ENCODE measurements at places on chromosomes 13 and 19.

DNA sequence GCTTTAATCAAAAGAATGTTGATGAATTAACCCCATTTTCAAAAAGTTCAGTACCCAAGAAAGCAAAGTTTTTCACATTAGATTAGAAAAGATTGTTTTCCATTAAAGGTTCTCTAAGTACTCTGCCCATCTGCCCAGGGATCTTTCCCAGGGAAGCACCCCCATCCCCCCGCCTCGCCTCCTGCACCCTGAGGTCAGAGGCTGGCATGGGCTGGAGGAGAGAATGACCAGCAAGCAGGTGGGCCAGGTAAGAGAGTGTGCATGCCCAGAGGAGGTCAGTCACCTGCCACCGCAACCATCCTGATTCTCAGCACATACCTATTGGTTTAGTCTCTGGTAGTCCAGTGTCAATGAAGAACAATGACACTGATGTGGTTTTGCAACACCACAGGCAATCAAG is 279.4 kb upstream of the ZNF507 start:
- no peak for DNase-seq

DNA sequence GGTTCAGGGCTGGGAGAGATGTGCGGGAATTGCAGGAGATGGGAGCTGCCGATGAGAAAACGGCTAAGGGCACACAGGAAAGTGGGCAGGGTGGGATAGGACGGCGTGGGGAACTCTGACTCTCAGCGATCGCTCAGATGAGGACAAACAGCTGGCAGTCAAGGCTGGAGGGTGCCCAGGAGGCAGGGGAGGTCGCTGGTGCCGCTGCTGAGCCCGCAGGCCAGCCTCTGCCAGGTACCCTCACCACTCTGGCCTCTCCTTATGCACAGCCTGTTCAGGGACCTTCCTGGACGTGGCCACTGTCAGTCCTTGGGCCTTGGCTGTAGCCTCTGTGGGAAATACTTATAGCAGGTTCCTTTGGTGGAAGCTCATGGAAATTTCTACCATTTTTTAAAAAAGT is 308.6 kb downstream of the TEX29 start:
- no peak for DNase-seq

DNA sequence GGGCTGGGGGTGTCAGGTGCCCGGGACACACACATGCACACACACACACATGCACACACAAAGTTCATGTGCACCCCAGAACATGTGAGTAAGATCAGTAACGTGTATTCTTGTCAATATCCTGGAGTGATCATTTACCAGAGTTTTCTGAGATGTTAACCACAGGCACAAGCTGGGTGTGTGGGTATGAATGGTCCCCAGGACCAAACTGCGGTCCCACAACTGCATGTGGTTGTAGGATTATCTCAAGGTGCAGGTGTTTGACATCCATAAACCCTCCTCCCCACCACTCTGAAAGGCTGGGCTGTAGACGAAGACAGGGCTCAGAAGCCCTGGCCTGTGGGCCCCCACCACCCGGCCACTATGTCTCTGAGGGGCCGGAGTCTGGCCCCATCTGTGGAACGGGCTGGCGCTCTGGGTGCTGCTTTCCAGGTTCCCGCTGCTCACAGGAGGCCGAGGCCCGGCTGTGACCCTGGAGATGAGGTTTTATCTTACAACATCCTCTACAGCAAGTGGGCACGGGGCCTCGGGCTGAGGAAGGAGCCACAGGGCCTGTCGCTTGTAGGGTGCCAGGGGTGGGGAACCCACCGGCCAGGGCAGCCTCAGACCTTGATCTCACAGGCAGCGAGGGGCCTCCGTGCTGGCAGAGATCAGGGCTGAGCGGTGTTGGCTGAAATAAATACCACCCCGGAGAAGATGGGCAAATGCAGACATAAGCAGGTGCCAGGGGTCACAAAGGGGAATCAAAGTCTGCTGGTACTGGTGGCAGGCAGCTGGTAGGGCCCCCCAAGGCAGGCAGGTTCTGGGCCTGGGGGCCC is 4.3 kb downstream of the F2RL3 start:
- DNase-seq = no peak

GRCh38 chr13:26377038-26377437 is 123.1 kb downstream of the CDK8 start:
- peak; percentile 38 for DNase-seq

DNA sequence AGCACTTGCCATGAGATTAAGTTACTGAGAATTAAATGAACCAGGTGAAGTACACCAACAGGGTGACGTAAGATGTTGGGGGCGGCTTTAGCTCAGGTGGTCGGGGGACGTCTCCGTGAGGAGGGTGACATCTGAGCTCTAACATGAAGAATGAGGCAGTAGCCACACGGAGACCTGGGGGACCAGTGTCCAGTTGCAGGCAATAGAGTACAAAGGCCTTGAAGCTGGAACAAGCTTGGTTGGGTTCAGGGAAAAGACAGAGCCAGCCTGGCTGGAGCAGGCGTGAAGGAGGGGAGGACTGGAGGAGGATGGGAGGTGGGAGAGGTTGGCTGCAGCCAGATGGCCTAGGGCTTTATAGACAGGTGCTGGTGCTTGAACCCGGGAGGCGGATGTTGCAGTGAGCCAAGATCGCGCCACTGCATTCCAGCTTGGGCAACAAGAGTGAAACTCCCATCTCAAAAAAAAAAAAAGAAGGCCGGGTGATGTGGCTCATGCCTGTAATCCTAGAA is 1.6 kb downstream of the SPINT2 start:
- no peak for DNase-seq

- no peak for DNase-seq
Observed at GRCh38 chr13:21798181-21798580, 127.3 kb downstream of the FGF9 start.

- DNase-seq = peak; percentile 58
Observed at GRCh38 chr19:33796164-33796875, at the start of gene KCTD15. Gene KCTD15, plus strand, starts transcription at chr19:33796870. Its CDS starts 3,585 bp downstream, at chr19:33800455.

DNA sequence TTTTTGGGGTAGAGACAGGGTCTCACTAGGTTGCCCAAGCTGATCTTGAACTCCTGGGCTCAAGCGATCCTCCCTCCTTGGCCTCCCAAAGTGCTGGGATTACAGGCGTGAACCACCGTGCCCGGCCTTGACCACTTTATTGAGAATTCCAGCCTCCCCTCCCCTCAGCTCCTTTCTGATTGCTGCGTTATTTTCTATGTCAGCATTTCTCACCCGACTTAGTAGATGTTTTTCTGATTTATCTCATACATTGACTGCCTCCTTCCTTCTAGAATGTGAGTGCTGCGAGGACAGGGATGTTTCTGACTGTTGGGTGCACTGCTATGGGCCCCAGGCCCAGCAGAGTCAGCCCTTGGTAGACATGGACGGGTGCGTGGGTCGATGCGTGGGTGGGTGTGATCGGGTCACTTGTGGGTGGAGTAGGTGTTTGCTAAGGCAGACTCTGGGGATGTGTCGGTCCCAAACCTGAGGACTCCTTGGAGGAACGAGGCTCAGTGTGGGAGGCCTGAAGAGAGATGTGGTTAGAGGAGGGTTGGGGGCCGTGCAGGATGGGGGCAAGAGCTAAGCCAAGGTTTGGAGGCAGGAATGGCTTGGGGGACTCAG is 34.2 kb upstream of the NCCRP1 start:
- DNase-seq = no peak

DNA sequence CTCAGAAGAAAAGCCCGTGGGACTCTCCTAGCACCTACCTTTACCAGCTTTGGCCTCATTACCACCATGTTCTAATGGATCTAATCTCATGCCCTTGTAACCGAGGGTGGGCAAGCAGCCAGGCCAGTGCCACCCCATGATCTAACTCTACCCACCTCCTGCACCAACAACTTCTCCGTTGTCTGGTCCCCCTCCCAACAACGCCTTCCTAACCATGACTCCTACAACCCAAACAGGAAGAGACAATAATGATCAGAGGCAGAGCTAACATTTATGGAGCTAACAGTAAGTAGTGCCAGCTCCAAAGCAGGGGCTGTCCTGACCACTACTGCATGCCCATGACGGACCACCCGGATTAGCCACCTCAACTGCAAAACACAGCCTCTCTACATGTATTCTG is 3.5 kb downstream of the USP12 start:
- DNase-seq = no peak

DNA sequence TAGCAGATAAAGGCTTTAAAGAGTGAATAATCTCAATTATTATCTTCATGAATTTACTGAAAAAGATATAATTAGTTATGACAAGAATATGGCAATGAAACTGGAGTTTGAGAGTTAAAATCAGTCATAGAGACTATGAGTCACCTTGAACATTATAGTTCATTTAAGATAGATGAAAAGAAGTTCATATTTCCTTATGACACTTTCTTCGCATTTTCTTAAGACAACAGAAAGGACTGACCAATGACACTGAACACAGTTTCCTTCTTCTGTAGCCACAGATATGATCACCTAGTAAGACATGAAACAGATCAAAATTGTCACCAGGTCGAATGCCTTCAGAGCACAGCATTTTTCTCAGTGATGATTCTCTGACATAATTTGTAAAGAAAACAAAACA is 202.1 kb downstream of the KLF12 start:
- DNase-seq = no peak

- no peak for DNase-seq
Observed at GRCh38 chr13:47896546-47896945, 104.5 kb downstream of the SUCLA2 start.

- peak; percentile 99 for DNase-seq
Observed at GRCh38 chr19:1173845-1174809, at the start of gene SBNO2. Gene SBNO2, minus strand, starts transcription at chr19:1174268. Its CDS starts 19,992 bp downstream, at chr19:1154276.

DNA sequence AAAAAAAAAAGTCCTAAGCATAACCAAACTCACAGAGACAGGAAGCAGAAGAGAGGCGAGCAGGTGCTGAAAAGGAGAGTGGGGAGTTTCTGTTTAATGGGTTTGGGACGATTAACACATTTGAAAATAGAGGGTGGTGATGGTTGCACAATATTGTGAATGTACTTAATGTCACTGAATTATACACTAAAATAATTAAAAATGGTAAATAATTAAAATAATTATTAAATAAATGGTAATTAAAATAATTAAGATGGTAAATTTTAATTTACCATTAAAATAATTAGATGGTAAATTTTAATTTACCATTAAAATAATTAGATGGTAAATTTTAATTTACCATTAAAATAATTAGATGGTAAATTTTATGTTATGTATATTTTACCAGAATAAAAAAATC is 74.8 kb upstream of the XPO4 start:
- DNase-seq = no peak

Measured in iPS-NIHi11 (cell line).